ENCODE measurements at places on chromosomes 2 and 18.

- DNase-seq, result no peak
Measured at GRCh38 chr2:54330926-54331835, 75.2 kb upstream of the TSPYL6 start.

GRCh38 chr2:148994341-148994740 lies 44.2 kb upstream of the LYPD6B start:
- DNase-seq, result no peak

- DNase-seq, result peak; percentile 40
Measured at GRCh38 chr2:102453501-102453900, 19.5 kb upstream of the SLC9A4 start.

- DNase-seq, result no peak
Measured at GRCh38 chr2:168699844-168700417, 102.5 kb upstream of the NOSTRIN start.

DNA sequence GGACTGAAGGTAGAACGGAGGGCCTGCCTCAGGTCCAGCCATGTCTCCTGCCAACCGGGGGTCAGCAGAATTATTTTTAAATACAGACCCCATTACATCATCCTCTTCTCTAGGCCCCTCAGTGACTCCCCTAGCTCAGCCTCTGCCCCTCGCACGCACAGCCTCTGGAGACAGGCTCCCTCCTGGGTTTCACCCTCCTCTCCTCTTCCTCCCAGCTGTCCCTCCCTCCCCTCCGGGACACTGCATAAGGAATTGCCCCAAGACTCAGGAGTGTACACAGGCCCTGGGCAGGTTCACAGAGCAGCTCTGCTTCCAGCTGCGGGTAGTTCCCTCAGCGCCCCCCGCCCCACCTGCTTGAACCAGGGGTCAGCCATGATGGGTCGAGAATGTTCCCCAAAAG lies 520.2 kb upstream of the MYT1L start:
- DNase-seq, result no peak

DNA sequence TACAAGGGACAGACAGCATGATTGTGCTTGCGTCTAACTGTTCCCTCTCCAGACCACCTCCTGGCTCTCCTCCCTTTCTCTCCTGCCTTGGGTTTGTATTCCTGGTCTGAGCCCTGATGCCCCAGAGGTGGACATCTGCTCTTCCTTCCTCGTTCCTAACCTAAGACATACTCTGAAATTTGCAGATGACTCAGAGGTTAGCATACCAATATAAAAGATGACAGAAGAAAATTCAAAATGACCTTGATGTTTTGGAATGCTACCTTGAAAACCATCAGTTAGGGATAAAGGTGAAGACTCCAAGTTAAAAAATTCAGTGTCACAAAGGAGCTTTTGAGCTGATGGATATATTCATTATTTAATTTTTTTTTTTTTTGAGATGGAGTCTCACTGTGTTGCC lies 12.9 kb downstream of the SMYD1 start:
- DNase-seq, result no peak

DNA sequence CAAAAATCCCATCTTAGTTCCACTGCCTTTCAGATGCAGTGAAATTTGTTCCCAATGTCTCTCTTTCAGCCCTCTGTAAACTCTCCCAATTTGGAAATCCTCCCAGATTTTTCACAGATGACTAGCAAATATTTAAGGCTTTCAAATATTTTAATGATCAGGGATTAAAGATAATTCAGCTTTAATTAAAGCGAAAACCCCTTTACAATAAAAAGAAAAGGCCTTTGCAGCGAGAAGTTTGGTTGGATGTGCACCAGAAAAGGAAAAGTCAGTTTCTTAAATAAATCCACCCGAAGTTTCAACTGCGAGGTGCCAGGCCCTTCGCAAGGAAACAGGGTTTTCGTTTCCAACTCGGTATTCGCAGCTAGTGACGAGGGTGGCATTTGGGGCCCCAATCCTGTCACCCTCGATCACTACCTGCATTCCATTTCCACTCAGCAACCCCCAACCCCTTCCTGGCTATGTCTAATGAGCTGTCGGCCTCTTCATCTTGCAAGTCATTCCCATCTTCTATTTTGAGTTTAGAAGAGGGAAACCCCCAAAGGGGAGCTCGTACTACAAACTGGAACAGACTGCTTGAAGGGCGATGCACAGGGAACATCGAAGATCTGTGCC lies 1.5 kb downstream of the RAX start:
- DNase-seq, result no peak

GRCh38 chr2:238859636-238860347 lies 11.9 kb downstream of the TWIST2 start:
- no peak for DNase-seq

DNA sequence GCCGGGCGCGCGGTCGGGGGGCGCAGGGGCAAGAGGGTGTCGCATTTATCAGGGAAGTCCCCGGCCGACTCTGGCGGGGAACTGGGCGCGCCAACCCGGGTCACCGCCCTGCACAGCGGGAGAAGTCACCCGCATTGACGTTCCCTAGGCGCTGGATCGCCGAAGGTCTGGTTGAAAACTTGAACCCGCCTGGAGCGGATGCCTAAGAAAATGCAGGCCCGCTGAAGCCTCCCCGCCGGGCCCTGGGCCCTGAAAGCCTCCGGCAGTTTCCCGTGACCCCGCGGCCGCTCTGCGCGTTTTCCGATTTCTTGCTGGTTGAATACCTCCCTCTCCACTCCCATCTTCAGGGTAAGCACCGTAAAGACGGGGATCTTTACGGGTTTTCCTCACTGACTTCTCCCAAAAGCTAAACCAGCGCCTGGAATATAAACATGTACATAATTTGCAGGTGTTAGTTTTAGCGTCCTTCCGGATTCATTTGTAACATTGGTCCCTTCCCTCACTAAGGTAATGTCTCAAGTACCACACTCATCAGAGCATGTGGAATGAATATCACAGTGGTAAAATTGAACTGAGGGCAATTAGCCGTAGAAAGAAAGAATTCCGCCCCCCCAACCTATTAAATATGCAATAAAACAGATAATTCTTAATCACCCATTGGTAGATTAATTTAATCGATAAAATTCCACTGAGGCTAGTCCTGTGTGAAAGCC lies 675 bp upstream of the SPIRE1 start:
- DNase-seq, result peak; percentile 68

GRCh38 chr2:145286716-145287275 lies 766.9 kb upstream of the ZEB2 start:
- DNase-seq, result no peak

DNA sequence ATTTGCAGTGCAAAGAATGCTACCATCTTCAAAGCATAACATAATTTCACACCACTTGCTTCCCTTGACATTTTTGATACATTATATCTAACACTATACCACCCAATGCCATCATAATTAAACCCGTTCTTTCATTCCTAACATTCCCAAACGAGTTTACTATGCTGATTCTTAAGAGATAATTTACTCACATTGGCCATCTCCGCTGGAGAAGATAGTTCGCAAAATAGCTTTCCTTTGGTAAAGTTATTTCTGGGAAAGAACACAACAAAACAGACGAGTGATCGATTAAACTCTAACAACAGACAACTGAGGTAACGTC lies 716 bp downstream of the MMADHC start:
- no peak for DNase-seq

DNA sequence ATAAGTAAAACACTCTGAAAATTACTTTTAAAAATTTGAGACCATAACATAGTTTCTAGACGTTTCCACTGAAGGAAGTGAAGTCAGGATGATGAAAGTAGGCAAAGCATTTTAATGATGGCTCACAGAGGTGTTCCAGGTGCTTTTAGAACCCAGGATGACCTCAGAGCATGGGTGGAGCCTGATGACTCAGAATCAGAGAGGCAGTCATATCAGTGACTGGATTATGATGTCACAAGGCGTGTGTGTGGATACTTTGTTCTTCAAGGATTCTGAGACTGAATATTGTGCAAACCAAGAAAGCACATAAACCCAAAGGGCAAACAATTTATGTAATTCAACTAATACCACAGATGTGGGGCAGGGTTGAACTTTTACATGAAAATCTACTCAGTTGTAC lies 208.0 kb upstream of the FBXO11 start:
- peak; percentile 51 for DNase-seq

- DNase-seq, result no peak
Measured at GRCh38 chr2:69032336-69032735, 19.4 kb downstream of the ANTXR1 start.

- DNase-seq, result no peak
Measured at GRCh38 chr2:171889333-171889732, 4.7 kb downstream of the SLC25A12 start.

DNA sequence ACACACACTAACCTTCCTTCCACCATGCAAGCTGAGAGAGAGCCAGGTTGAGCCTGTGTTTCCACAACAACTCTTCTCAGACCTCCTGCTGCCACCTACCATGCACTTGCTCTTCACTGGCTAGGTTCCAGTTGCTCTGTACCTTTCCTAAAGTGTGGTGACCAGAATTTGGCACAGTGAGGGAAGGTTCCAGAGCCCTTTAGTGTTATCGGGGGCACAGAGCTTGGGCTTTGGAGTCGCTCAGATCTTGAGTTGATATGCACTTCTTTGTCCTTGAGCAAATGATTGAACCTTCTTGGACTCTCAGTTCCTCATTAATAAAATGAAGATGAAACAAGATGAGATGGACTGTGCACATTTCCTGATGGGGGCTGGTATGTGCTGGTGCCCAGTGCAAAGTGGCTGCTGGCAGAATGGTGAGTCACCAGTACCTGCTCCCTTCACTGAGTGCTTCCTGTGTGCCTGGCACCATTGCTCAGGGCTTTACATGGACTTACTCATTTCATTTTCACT lies 47.1 kb downstream of the NEDD4L start:
- peak; percentile 32 for DNase-seq

GRCh38 chr2:11156396-11157075 lies 1.3 kb downstream of the SLC66A3 start:
- no peak for DNase-seq

DNA sequence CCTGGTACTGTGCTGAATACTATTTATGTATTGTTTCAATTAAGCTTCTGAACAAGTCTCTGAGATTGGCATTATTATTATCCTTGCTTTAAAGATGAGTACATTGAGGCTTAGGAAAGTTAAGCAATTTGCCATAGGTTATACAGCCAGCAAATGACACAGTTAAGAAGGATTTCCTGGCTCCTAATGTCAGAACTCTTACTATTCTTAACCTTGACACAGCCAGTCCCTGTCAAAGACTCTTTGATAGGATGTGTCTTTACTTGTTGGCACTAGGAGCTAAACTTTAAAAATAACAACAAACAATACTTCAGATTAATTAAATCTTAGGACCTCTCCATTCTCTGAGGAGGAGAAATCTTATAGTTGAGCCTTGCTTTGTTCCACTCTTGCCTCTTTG lies 70.6 kb downstream of the UBR3 start:
- DNase-seq, result no peak

GRCh38 chr2:16005816-16006536 lies 65.6 kb downstream of the MYCN start:
- peak; percentile 74 for DNase-seq

DNA sequence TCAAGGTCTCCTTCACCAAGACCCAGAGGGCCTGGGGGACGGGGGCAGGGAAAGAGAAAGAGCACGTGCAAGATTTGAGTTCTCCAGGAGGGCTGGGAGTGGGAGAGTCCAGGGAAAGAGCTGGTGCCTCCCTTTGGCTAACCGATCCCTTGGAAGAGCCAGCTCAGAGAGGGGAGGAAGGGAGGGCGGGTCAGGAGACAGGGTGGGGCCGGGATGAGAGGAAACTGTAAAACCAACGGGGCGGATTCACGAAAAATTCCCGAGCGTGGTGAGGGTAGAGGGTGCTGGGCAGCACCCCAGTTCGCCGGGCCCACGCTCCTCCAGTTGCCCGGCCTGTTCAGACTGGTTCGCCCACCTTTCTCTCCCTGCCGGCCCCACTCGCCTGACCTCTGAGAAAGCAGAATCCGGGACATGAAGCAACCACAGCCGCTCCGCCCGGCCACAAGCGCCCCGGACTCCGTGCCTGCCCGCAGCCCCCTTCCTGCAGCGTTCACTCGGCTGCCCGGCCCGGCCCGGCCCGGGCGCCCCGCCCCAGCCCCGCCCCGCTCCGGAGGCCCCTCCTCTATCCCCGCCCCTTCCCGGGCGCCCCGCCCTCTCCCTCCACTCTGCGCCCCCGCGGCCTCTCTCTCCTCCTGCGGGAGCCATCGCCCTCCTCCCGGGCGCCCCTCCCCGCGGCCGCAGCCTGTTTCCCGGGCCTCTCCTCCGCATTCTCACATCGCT lies 230.9 kb upstream of the SMAD2 start:
- peak; percentile 69 for DNase-seq

GRCh38 chr2:219286436-219287115 lies 7.4 kb downstream of the DNAJB2 start:
- peak; percentile 76 for DNase-seq

- no peak for DNase-seq
Measured at GRCh38 chr2:176902454-176902853, 310.1 kb upstream of the HNRNPA3 start.

GRCh38 chr2:23120161-23120560 lies 264.8 kb upstream of the KLHL29 start:
- DNase-seq, result no peak

GRCh38 chr2:170928036-170928823 lies 823 bp upstream of the GORASP2 start:
- peak; percentile 40 for DNase-seq

GRCh38 chr2:152432206-152432653 lies 97.3 kb downstream of the FMNL2 start:
- peak; percentile 51 for DNase-seq

DNA sequence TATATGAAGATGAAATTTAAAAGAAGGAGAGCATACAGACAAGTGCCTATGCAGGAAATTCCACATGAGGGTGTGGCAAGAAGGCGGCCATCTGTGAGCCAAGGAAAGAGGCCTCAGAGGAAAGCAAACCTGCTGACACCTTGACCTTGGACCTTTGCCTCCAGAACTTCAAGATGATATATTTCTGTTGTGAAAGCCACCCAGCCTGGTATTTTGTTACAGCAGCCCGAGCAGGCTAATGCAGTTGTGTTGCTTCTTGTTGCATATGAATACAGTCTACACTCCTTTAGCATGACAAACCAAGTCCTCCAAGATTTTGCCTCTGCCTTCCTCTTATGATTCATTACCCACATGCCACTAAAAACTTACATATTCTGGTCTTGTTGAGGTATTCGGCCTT lies 374.8 kb upstream of the TRIB2 start:
- DNase-seq, result no peak

DNA sequence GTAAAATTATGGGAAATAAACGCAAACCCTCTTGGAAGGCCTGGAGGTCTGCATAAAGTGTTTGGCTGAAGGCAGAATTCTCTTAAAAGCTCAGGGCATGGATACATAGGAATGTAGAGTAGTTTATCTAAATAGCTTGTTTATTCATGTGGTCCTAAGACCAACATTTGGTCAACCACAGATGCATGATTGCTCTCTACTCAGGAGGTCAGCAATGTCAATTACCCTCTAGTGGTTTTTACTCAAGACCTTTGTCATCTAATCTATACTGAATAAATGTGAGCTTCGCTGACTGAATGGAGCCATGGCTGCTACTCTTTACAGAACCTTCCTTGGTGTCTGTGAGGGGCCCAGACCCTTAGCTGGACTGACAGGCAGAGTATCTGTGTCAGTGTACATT lies 139.8 kb downstream of the ATL2 start:
- DNase-seq, result no peak

GRCh38 chr2:167964650-167965413 lies 282.6 kb downstream of the STK39 start:
- DNase-seq, result peak; percentile 60

Measured in hematopoietic multipotent progenitor cell treated with erythropoietin and hydrocortisone succinate and interleukin-3 and kit ligand, for 4 days (in vitro differentiated cells).